Activated T-helper 17 cell treated with anti-CD3 and anti-CD28 coated beads, Interleukin-2, amount 50 U/mL, for 72 hours (primary cell): ENCODE measurements at places on chromosomes 13 and 19.

DNA sequence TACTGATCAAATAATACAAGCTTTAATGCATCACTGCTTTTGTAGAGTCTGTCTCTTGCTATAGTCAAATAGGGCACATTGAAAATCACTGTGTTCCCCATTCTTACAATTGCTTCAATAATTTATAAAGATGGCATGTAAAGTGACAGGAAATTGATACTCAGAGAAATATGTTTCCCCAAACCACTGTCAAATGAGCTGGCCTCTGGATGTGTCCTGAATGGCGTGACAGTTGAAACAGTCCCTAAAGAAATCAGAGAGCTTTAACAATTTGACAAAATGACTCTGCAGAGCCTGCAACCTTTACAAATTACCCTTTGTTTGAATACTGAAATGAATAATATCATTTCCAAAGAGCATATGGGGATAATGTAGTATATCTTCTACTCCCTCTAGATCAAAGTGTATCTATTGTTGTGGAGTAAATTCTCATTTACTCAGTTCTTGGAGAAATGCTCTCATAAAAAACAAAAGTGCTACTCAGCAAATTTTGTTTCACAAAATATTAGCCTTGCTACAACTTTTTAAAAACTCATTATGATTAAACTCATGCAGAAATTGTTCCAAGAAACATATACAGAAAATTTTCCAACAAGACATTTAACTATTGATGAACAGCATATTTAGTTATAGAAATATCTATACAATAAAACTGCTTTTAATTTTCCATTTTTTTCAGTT lies 763.2 kb upstream of the SPRY2 start:
- ATAC-seq: no peak

DNA sequence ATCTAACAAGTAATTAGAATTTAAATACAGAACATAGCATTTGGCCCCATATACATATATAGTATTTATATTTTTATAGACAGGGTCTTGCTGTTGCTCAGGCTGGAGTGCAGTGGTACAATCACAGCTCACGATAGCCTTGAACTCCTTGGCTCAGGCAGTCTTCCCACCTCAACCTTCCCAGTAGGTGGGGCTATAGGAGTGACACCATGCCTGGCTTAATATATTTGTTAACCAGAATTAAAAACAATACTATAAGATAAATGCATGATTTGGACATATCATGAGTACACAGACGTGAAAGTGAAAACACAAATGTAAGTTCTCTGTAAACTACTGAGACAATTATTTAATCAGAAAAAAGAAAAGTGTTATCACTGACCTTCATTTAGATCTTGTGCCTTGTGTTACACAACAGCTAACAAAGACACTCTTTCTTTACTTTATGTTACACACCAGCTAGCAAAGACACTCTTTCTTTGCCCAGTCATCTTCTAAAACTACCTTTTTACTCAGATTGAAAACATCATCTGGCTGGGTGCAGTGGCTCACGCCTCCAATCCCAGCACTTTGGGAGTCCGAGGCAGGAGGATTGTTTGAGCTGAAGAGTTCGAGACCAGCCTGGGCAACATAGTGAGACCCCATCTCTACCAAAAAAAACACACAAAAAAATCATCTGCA lies 22.6 kb downstream of the CARS2 start:
- ATAC-seq: no peak

GRCh38 chr19:45464274-45464673 lies 3.5 kb upstream of the FOSB start:
- no peak for ATAC-seq

DNA sequence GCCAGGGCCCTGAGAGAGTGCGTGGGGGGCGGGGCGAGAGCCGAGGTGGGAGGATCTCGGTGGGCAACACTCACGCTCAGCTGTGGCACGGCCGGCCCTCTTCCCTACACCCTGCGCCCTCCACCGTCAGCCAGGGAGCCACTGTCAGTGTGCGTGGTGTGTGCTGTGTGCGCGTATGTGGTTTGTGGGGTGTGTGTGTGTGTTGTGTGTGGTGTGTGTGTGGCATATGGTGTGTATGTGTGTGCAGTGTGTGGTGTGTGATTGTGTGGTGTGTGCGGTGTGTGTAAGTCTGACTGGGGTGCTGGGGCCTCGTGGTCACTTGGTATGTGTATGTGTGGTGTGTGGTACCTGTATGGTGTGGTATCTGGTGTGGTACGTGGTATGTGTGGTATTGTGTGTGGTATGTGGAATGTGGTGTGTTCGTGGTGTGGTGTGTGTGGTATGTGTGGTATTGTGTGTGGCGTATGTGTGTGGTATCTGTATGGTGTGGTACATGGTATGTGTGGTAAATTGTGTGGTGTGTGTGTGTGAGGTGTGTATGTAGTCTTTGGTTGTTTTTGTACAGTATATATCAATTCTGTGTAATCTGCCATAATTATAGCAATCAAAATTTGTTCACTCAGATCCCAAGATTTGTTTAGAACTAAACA lies 5.1 kb downstream of the GRK1 start:
- ATAC-seq: peak; percentile 21

- no peak for ATAC-seq
Observed at GRCh38 chr13:100523411-100523810, 65.2 kb downstream of the GGACT start.

DNA sequence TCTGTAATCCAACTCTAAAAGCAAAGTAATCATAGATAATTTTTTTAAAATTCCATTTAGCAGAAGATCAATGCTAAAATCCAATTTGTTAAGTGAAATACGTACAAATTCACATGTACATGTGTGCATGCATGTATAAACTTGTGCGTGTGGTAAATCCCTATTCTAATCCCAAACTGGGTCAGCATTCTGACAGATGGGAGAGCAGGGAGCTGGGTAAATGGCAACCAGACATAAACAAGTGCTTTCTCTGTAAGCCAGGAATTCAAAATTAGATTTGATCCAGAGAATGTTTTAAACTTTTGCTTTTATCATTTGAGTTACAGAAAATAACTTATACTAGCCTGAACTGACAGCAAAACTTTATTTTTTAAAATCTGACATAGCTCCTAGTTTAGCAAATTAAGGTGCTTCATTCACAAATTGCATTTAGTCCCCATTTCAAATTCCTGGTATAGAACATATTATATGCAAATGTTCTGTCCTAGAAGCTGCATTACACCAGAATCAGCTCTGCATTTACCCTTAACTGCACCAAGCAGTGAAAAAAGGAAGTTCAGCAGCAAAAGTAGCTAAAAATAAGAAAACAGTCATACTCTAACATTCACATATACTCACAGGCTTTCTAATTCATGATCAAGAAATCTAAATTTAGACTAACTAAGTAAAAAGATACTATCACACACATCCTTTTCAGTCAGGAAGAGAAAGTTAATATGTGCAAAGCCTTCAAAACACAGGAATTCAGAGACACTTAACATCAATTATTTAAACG lies 32.6 kb downstream of the UBL3 start:
- peak; percentile 63 for ATAC-seq

DNA sequence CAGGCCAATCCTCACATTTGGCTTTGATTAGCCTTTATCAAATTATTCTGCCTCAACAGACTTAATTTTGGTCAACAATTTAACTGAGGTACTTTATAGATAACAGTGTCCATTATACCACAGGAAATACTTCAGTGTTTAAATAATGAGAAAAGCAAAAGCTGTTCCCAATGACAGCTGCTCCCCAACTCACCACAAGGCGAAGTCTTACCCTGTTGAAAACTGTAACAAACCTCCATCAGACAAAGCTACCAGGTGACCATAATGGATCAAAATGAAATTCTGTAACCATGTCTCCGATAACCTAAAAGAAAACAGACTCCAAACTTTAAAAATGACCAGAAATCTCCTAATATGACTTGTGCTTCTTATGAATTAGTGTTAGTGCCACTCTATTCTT lies 50.3 kb downstream of the ZNF44 start:
- ATAC-seq: no peak

- ATAC-seq: no peak
Observed at GRCh38 chr19:3873151-3873550, 4.3 kb upstream of the ZFR2 start.

GRCh38 chr19:14361824-14362223 lies 19.4 kb upstream of the ADGRE5 start:
- ATAC-seq: peak; percentile 33

DNA sequence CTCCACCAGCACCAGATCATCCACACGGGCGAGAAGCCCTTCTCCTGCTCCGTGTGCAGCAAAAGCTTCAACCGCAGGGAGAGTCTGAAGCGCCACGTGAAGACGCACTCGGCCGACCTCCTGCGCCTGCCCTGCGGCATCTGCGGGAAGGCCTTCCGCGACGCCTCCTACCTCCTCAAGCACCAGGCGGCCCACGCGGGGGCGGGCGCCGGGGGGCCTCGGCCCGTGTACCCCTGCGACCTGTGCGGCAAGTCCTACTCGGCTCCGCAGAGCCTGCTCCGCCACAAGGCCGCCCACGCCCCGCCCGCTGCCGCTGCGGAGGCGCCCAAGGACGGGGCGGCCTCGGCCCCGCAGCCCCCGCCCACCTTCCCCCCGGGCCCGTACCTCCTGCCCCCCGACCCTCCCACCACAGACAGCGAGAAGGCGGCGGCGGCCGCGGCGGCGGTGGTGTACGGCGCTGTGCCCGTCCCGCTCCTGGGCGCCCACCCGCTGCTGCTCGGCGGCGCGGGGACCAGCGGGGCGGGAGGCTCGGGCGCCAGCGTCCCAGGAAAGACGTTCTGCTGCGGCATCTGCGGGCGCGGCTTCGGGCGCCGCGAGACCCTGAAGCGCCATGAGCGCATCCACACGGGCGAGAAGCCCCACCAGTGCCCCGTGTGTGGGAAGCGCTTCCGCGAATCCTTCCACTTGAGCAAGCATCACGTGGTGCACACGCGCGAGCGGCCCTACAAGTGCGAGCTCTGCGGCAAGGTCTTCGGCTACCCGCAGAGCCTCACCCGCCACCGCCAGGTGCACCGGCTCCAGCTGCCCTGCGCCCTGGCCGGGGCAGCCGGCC lies 9.4 kb downstream of the ZNF784 start:
- ATAC-seq: no peak

DNA sequence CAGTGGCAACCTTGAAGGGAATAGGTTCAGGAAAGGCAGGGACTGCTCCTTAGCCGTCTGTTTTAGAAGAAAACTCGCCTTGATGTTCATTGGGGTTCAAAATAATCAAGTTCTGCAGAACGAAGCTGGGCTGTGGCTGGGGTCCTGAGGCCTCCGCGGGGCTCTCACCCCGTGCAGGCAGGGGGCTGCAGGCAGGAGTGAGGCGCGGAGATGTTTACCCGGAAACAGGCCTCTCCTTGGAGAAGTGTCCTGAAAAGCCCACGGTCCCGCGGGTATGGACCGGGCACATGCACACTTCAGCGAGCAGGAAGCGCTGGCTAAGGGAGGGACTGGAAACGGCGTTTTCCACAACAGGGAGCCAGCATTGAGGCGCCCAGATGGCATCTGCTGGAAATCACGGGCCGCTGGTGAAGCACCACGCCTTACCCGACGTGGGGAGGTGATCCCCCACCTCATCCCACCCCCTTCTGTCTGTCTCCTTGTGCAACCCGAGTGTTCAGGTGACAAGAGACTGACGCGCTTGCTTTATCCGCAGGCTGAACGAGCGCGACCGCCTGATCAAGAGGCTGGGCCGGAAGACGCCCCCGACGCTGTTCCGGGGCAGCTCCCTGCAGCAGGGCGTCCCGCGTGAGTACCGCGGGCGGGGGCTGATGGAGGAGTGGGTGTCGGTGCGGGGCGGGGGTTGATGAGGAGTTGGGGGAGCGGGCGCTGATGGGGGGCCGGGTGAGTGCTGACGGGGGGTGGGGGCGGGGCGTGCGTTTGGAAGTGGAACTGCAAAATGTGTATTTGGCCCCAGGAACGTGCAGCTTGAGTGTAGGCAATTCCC lies 39.6 kb downstream of the SHISA2 start:
- ATAC-seq: peak; percentile 88

- peak; percentile 66 for ATAC-seq
Observed at GRCh38 chr19:49210108-49210900, 52.7 kb downstream of the TRPM4 start.

- ATAC-seq: peak; percentile 71
Observed at GRCh38 chr19:3224346-3225168, at the start of gene CELF5. TSS of gene CELF5 (plus strand) at chr19:3224661. CDS start at chr19:3224740, 79 bp downstream.

DNA sequence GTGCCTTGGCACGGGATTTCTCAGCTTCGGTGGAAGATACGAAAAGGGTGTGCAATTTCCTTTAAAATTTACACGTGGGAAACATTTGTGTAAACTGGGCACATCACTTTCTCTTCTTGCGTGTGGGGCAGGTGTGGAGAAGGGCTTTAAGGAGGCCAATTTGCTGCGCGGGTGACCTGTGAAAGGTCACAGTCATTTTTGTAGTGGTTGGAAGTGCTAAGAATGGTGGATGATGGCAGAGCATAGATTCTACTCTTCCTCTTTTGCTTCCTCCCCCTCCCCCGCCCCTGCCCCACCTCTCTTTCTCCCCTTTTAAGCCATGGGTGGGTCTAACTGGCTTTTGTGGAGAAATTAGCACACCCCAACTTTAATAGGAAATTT lies 7.2 kb downstream of the SLITRK5 start:
- ATAC-seq: no peak

- ATAC-seq: peak; percentile 84
Observed at GRCh38 chr13:50512474-50513299, 330.8 kb downstream of the DLEU7 start.

GRCh38 chr13:34176633-34177032 lies 358.7 kb downstream of the RFC3 start:
- ATAC-seq: no peak

DNA sequence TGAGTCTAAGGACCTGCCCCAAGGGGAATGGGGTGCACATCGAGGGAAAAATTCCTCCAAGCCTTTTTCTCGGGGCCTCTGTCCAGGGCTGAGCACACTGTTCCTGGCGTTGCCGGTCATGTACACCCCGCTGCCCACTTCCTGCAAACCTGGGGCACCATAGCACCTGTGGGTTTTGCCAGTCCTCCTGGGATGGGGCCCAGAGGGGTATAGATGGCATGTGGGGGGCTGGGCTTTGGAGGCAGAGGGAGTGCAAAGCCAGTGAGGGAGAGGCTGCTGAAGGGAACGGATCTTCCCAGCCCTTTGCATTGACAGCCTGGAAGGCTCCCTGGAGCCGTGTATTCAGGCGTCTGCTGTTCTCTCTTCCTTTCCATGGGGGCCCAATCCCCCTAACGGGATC lies 187.3 kb downstream of the ZNF536 start:
- no peak for ATAC-seq

- no peak for ATAC-seq
Observed at GRCh38 chr19:43290568-43291359, 21.4 kb upstream of the PSG9 start.

- no peak for ATAC-seq
Observed at GRCh38 chr19:17655751-17656472, 32.2 kb downstream of the UNC13A start.

- no peak for ATAC-seq
Observed at GRCh38 chr13:36454121-36454520, 21.8 kb downstream of the CCNA1 start.

DNA sequence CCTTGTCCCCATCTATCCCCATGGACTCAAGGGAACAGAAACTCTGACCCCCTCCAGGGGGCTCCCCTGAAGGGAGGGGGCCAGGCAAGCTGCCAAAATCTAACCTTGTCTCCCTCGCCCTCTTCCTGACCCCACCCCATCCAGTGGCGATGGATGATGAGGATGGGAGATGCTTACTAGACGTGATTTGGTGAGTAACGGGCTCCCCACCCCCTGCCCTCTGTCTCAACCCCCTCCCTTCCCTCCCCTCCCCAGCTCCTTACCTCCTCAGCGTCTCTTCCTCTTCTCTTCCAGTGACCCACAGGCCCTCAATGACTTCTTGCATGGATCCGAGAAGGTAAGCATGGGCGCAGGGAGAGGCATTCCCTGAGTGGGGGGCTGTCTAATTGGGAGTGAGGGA lies 39.8 kb upstream of the EHD2 start:
- ATAC-seq: no peak
